ENCODE measurements at places on chromosomes 11 and 22. TPM values are rescaled to one million over a fixed set of nuclear protein-coding genes. Genes with fewer than 3 reads are reported as not detected.

Gene IGF2
- 3.3 TPM for total RNA-seq

Gene F2
- 0.06 TPM for total RNA-seq

Gene IFITM2
- total RNA-seq: 63.9 TPM

Gene SCGB2A2
- not detected for total RNA-seq

Gene CABP7
- total RNA-seq: 0.09 TPM

Gene MCAM
- total RNA-seq: 28.2 TPM

Gene IL18
- not detected for total RNA-seq

Gene HEPN1
- not detected for total RNA-seq

GRCh38 chr11:59678813-59679165 is 10.0 kb upstream of the PATL1 start:
- peaks cover 9% of the 10 kb centered on the region for H3K4me1 ChIP-seq
- H3K27ac ChIP-seq: no peak overlapping the region
- no peaks in the 10 kb centered on the region for H3K36me3 ChIP-seq
- H3K4me3 ChIP-seq: no peak overlapping the region

DNA sequence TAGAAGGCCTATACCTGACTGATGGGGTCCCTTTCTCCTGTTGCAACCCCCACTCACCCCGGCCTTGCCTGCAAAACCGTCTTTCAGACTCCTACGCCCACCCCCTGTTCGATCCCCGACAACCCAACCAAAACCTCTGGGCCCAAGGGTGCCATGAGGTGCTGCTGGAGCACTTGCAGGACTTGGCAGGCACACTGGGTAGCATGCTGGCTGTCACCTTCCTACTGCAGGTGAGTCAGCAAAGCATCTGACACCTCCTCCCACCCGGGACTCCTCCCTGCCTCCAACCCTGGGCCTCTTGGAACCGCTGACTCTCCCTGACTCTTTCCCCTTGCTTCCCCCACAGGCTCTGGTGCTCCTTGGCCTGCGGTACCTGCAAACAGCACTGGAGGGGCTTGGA is 1.2 kb downstream of the ROM1 start:
- DNase-seq: no peak
- no peak overlapping the region for H3K4me3 ChIP-seq
- peaks cover 7% of the 10 kb centered on the region for H3K4me1 ChIP-seq
- peaks cover 13% of the 10 kb centered on the region for H3K27me3 ChIP-seq

DNA sequence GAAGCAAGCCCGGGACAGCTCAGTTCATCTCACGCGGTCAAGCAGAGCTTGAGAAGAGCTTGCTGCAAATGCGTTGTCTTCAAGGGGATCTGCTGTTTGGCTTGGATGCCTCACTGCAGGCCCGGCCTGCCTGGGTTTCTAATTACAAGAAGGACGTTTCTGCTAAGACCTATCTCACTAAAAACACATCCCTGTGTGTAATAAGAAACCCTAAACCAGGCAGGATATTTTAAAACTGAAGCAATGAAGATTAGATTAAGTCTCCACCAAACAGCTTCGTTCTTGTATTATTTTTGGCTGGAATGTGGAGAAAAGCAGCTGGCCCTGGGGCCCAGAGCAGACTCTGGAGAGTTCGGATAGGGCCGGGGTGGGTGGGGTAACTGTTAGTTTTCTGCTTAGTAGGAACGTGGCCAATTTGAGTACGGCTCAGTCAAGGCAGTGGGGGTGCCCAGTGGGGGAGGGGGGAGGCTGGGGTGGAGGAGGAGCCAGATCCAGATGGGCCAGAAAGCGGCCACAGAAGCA is 6.0 kb downstream of the PKNOX2 start:
- no peaks in the 10 kb centered on the region for H3K36me3 ChIP-seq
- peak; percentile 65 for DNase-seq
- no peak overlapping the region for H3K4me3 ChIP-seq
- peaks cover 14% of the 10 kb centered on the region for H3K27me3 ChIP-seq
- peak overlapping the region; percentile 26 for H3K27ac ChIP-seq

DNA sequence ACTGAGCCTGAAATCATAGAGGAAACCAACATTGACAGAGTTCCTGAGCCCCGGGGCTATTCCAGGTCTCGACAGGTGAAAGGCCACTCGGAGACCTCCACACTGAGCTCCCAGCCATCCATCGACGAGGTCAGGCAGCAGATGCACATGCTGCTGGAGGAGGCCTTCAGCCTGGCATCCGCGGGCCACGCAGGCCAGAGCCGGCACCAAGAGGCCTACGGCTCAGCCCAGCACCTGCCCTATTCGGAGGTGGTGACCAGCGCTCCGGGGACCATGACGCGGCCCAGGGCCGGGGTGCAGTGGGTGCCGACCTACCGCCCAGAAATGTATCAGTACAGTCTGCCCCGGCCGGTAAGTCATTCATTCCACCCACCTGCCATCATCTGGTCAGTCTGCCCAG is 54.9 kb downstream of the C11orf91 start:
- no peaks in the 10 kb centered on the region for H3K27me3 ChIP-seq
- H3K4me3 ChIP-seq: no peak overlapping the region
- DNase-seq: no peak

GRCh38 chr11:122023614-122024250 is 92.3 kb downstream of the BLID start:
- no peak overlapping the region for H3K4me3 ChIP-seq
- H3K27ac ChIP-seq: no peak overlapping the region
- peaks cover 3% of the 10 kb centered on the region for H3K4me1 ChIP-seq
- no peaks in the 10 kb centered on the region for H3K36me3 ChIP-seq

DNA sequence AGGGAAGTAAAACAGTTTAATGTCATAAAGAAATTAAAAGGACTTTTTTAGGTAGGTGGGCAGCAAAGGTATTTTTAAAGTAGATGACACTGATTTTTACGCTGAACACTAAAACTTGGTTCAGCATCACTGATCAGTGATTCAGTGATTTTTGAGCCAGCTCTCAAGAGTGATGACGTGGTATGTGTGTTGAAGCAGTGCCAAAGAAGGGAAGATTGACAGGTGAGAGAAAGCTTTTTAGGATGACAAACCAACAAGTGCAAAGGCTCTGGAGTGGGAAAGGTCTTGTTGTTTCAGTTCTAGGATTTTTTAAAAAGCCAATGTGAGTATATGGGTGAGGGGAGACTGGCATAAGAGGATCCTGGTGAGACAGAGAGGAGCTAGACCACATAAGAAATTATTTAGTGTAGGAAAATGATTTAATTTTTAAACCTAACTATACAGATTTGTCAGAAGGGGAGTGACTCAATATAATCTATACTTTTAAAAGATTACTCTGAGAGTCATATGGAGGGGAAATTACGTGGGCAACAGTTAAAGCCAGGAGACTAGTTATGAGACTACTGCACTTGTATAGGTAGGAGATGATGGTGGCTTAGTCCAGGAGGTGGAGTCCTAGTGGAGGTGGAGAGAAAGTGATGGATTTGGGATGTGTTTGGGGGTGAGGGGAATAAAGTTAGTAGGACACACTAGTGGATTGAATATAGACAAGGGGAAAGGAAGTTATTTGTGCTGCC is 17.6 kb upstream of the CALCB start:
- no peak overlapping the region for H3K27ac ChIP-seq
- DNase-seq: no peak
- no peak overlapping the region for H3K4me3 ChIP-seq

GRCh38 chr11:110524238-110524637 is 94.5 kb downstream of the FDX1 start:
- no peak for DNase-seq
- no peaks in the 10 kb centered on the region for H3K36me3 ChIP-seq
- H3K27ac ChIP-seq: no peak overlapping the region
- H3K4me1 ChIP-seq: no peaks in the 10 kb centered on the region
- no peak overlapping the region for H3K4me3 ChIP-seq

- peaks cover 7% of the 10 kb centered on the region for H3K4me1 ChIP-seq
- no peak overlapping the region for H3K27ac ChIP-seq
- H3K27me3 ChIP-seq: no peaks in the 10 kb centered on the region
- DNase-seq: no peak
Observed at GRCh38 chr11:38191101-38191500, 1593.1 kb upstream of the RAG2 start.

DNA sequence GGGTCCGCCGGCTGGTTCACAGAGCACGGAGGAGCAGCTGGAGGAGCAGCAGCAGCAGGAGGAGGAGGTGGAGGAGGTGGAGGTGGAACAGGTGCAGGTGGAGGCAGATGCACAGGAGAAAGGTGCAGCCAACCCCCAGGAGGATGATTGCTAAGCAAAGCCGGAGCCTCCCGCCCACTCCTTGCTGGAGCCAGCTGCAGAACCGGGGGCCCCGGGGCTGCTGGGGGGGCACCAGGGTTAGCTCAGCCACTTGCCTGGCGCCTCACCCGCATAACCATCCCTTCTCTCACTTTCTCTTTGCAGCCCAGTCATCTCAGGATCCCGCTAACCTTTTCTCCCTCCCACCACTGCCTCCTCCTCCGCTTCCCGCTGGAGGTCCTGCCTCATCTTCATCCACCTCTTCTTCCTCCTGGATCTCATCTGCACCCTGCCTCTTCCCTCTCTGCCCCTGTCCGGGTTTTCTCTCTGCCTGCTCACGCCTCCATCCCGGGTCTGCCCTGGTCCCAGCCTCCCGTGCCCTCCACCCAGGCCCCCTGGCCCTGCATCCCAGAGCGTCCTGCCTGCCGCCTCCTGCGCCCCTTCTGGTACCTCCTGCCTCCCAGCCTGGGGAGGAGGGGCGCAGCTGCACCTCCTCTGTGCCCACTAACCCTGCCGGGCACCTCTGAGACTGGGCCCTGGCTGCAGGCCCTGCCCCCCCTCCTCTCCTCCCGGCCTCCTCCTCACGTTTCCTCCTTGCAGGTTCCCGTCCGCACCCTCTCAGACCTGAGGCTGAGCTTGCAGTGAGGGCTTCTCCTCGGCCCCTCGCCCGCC is 9.5 kb downstream of the KCTD17 start:
- H3K4me3 ChIP-seq: no peak overlapping the region
- H3K4me1 ChIP-seq: no peaks in the 10 kb centered on the region
- H3K27me3 ChIP-seq: no peaks in the 10 kb centered on the region
- no peaks in the 10 kb centered on the region for H3K36me3 ChIP-seq
- H3K27ac ChIP-seq: no peak overlapping the region

DNA sequence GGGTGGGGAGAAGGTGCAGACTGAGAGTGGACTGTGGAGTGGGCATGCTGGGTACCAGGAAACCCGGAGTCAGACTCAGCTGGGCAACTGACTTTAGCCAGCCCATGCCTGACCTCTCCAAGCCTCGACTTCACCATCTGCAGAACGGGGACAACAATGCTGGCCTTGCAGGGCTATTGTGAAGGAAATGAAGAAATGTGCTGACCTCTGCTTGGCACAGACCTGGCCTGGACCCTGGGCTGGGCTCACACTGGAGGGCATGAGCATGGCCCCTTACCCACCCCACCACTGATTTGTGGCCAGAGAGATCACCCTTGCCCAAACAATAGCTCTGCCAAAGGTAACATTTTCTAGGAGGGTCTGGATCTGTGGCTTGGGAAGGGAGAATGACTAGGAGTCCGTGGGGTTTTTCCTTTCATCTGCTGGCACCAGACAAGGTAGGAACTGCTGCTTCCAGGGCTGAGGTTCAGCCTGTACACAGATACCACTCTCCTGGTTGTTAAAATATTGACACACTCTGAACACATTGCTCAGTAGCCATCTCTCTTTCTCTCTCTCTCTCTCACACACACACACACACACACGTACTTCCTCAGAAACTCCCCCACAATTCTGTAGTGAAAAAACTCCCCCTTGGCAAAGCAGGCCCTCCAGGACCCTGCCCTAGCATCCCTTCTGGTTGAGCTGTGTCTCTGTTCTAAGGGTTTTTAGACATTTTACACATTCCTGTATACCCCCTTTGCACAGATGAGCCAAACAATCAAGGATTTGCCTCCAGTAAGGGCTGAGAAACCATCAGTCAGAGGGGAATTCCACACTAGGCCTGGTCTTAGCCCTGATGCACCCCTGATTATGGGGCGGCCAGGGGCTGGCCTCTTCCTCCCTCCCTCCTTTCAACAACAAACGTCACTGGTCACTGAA is 1.0 kb downstream of the MOGAT2 start:
- no peak overlapping the region for H3K27ac ChIP-seq
- H3K4me1 ChIP-seq: no peaks in the 10 kb centered on the region
- H3K4me3 ChIP-seq: no peak overlapping the region
- no peaks in the 10 kb centered on the region for H3K27me3 ChIP-seq
- H3K36me3 ChIP-seq: no peaks in the 10 kb centered on the region
- peak; percentile 16 for DNase-seq

GRCh38 chr11:44083906-44084305 is 11.6 kb upstream of the EXT2 start:
- H3K4me1 ChIP-seq: peaks cover 3% of the 10 kb centered on the region
- H3K4me3 ChIP-seq: no peak overlapping the region
- no peak overlapping the region for H3K27ac ChIP-seq
- no peaks in the 10 kb centered on the region for H3K36me3 ChIP-seq
- DNase-seq: no peak
- no peaks in the 10 kb centered on the region for H3K27me3 ChIP-seq

- DNase-seq: no peak
- no peak overlapping the region for H3K27ac ChIP-seq
- no peaks in the 10 kb centered on the region for H3K36me3 ChIP-seq
- peaks cover 13% of the 10 kb centered on the region for H3K4me1 ChIP-seq
- no peaks in the 10 kb centered on the region for H3K27me3 ChIP-seq
Observed at GRCh38 chr11:80816454-80816847, 1375.6 kb upstream of the TENM4 start.

DNA sequence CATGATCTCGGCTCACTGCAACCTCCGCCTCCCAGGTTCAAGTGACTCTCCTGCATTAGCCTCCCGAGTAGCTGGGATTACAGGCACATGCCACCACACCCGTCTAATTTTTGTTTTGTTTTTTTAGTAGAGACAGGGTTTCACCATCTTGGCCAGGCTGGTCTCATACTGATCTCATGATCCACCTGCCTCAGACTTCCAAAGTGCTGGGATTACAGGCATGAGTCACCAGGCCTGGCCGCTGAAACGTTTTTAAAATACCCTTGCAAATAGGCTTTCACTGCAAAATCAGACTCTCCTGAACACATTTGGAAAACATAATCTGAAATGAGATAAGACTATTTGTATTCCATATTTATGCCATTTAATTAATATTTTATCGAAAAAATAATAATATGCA is 826.1 kb upstream of the CNTN5 start:
- no peak overlapping the region for H3K4me3 ChIP-seq
- H3K36me3 ChIP-seq: no peaks in the 10 kb centered on the region
- no peak for DNase-seq
- no peak overlapping the region for H3K27ac ChIP-seq
- no peaks in the 10 kb centered on the region for H3K4me1 ChIP-seq

DNA sequence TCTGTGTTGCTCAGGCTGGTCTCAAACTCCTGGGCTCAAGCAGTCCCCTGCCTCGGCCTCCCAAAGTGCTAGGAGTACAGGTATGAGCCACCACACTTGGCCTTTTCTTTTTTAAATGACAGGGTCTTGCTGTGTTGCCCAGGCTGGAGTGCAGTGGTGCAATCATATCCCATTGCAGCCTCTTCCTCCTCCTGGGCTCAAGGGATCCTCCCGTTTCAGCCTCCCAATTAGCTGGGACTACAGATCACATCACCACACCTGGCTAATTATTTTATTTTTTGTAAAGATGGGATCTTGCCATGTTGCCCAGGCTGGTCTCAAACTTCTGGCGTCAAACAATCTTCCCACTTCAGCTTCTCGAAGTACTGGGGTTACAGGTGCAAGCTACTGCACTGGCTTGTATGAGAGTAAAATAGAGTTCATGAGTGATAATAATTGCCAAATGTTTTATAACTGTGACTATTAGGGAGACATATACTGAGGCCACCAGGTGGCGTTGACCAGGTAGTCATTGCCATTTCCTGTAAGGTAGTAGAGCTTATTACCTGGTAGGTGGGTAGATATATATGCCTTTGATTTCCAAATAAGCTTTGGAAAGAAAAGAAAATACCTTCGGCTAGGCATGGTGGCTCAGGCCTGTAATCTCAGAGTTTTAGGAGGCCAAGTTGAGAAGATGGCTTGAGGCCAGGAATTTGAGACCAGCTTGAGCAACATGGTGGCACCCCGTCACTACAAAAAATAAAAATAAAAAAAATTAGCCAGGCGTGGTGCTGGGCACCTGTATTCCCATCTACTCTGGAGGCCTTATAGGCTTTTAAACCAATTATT is 5.4 kb downstream of the FDX1 start:
- H3K27me3 ChIP-seq: peaks cover 6% of the 10 kb centered on the region
- no peak overlapping the region for H3K27ac ChIP-seq
- H3K4me1 ChIP-seq: no peaks in the 10 kb centered on the region
- H3K36me3 ChIP-seq: peaks cover 2% of the 10 kb centered on the region
